ENCODE measurements at places on chromosomes 3 and 15. TPM values are rescaled to one million over a fixed set of nuclear protein-coding genes. Genes with fewer than 3 reads are reported as not detected.

The RNU6-1 gene
- total RNA-seq: not detected

The TUBGCP5 gene
- total RNA-seq: 21.7 TPM

DNA sequence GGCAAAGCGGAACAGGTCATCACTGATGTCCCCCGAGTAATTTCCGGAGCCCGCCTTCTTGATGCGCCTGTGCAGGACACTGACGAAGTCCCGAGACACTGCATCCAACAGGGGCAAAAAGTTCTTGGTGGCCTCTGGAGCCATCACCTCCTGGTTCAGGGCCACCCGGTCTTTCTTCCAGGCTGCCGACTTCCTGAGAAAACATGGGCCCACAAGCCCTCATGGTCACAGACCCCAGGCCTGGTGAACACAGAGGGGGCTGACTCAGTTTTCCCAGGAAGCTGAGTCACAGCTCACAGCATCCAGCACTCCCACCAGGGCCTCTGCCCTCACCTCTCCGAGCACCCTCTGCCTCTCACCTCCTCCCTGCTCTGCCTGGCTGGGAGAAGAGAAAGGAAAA, 22.4 kb downstream of the CYP11A1 start:
- peaks cover 4% of the 10 kb centered on the region for H3K4me1 ChIP-seq
- peaks cover 4% of the 10 kb centered on the region for H3K27me3 ChIP-seq
- no peak overlapping the region for H3K27ac ChIP-seq
- no peak for DNase-seq
- no peak overlapping the region for H3K4me3 ChIP-seq

The SST gene
- not detected for total RNA-seq

DNA sequence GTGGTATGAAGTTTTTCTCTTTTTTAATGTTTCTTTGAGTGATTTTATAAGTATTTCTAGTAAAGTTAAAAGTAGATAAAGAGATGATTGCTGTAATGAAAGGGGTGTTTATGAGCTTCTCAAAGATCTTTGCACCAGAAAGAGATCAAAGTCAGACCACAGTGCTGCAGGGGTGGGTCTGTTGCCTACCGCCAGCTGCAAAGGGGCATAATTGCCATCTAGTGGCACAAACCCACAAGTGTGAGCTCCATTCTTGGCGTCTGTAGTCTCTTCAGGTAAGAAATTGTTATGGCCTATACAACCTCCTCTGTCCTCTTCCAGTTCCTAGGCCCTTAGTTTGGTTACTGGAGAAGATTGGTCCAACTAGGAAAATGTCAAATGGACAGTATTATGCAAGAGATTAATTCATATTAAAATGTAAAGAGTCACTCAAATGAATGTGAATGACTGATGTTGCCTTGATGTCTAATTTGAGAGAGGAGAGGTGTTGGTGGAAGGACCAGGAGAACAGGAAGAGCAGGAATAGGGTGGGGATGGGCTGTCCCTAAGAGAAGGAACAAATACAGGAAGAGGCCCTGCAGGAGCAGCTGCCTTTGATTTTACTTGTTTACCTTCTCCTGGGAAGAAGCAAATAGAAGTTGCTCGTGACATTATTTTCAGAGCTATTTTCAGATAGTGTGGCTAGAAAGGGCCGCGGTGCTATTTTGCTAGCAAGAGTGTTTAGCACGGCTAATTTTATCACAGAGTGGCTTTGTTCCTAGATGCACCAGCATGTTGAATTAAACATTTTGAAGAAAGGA, 53.0 kb upstream of the GSK3B start:
- H3K4me1 ChIP-seq: peaks cover 27% of the 10 kb centered on the region
- no peak overlapping the region for H3K27ac ChIP-seq
- peak; percentile 57 for DNase-seq
- no peaks in the 10 kb centered on the region for H3K36me3 ChIP-seq
- H3K27me3 ChIP-seq: no peaks in the 10 kb centered on the region

DNA sequence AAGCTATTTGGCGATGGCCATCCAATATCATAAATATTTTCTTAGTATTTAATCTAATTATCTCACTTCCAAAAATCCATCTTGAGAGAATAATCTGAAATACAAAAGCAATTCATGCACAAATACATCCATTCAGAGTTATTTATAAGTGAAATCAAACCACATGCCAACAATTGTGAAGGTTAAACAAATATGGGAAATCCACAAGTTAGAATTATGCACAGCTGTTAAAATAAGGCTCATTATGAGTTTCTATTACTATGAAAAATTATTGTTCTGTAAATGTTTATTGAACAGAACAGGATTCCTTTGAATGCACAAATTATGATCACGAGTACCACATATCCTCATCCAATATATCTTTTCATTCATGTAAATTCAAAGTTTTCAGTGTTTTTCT, 267.7 kb downstream of the PLOD2 start:
- H3K27ac ChIP-seq: no peak overlapping the region
- no peaks in the 10 kb centered on the region for H3K36me3 ChIP-seq
- H3K4me3 ChIP-seq: no peak overlapping the region
- DNase-seq: no peak

GRCh38 chr3:129576514-129577352, 29.7 kb downstream of the PLXND1 start:
- H3K4me3 ChIP-seq: no peak overlapping the region
- H3K4me1 ChIP-seq: peaks cover 16% of the 10 kb centered on the region
- peak overlapping the region; percentile 88 for H3K27ac ChIP-seq
- peak; percentile 56 for DNase-seq
- H3K27me3 ChIP-seq: no peaks in the 10 kb centered on the region

The DGKG gene
- total RNA-seq: 0.04 TPM

- no peaks in the 10 kb centered on the region for H3K4me1 ChIP-seq
- H3K36me3 ChIP-seq: no peaks in the 10 kb centered on the region
- peaks cover 7% of the 10 kb centered on the region for H3K27me3 ChIP-seq
- no peak overlapping the region for H3K4me3 ChIP-seq
These were observed 93.2 kb downstream of the TMEM212 start for GRCh38 chr3:171936191-171936841.

The IL17RD gene
- not detected for total RNA-seq

DNA sequence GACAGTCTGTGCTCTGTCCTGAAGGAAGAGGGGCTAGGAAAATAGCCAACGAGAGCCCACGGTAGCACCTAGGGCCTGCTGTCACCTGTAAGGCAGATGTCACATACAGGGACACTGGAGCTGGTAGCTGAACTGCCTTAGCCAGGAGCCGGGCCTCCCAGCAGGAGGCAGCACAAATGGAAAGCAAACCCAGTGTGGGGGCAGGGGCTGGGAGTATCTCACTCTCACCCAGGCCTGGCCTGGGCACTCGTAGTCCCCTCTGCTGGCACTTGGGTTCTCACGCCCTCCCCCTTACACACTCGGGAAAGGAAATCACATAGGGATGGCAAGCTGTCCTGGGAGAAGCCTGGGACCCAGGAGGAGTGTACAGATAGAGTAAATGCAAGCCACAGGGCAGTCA, 173.1 kb upstream of the CHRNA7 start:
- no peak for DNase-seq
- H3K36me3 ChIP-seq: no peaks in the 10 kb centered on the region
- H3K27me3 ChIP-seq: peaks cover 10% of the 10 kb centered on the region
- no peak overlapping the region for H3K4me3 ChIP-seq

GRCh38 chr15:34366271-34367065, 528 bp downstream of the LPCAT4 start:
- H3K36me3 ChIP-seq: peaks cover 20% of the 10 kb centered on the region
- no peaks in the 10 kb centered on the region for H3K27me3 ChIP-seq
- H3K27ac ChIP-seq: peak overlapping the region; percentile 89
- peaks cover 58% of the 10 kb centered on the region for H3K4me1 ChIP-seq
- peak overlapping the region; percentile 97 for H3K4me3 ChIP-seq

- H3K27me3 ChIP-seq: no peaks in the 10 kb centered on the region
- peak overlapping the region; percentile 98 for H3K27ac ChIP-seq
- H3K4me1 ChIP-seq: peaks cover 54% of the 10 kb centered on the region
- H3K36me3 ChIP-seq: peaks cover 6% of the 10 kb centered on the region
- peak; percentile 79 for DNase-seq
These were observed 50.6 kb upstream of the AKAP13 start for GRCh38 chr15:85329561-85330422.

DNA sequence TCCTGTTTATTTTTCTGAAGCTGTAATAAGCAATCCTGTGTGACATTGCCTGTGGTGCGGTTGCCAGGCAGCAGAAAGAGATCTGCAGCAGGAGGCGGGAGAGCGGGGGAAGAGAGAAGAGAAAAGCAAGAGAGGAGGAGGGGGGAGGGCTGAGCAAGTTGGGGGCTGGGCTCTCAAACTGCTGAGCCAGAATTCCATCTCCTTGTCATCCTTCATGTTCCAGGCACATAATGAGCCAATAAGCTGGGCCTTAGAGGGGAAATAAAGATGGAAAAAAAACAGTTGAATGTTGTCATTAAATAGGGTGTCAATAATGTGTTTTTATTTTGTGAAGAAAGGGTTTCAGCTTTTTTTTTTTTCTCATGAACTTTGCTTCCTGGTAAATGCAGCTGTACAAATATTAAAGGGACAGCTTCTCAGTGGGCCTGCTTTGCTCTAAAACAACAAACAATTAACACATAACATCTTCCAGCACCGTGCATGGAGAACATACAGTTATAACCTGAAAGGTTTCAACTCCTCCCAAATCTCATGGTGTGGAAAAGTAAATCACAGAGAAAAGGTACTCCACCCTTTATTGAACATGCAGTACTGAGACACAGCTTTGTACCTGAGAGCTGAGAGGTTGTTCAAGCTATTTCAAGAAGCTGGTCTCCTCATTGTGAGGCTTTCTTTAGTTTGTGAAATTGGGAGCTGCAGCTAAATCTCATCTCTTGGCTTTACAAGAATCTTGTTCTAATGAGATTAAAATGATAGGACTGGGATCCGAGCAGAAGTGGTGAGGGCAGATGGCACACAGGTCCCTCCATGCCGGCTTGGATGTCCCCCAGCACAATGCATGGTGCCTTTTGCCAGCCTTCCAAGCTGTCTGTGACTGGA, 451.1 kb upstream of the KCNMB2 start:
- H3K4me1 ChIP-seq: peaks cover 28% of the 10 kb centered on the region
- H3K27ac ChIP-seq: peak overlapping the region; percentile 60
- DNase-seq: peak; percentile 50
- H3K4me3 ChIP-seq: no peak overlapping the region
- H3K27me3 ChIP-seq: no peaks in the 10 kb centered on the region

DNA sequence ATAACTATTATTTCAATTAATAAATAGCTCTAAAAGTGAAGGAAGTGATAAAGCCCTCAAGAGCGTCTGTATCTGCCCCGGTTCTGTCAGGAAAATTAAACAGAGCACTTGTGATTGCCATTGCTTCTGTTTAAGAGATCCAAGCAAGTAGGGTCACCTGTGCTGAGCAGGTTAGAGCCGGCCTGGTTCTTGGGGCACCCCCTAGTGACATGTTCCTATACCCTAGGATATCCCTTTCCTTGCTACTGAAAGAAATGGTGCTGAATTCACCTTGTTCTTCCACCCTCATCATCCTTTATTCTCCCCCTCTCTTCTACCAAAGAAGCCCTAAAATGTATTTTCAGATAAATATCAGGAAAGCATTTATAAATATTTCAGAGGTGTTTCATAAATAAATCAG, 323.5 kb downstream of the RORA start:
- peaks cover 29% of the 10 kb centered on the region for H3K27me3 ChIP-seq
- peaks cover 26% of the 10 kb centered on the region for H3K4me1 ChIP-seq
- DNase-seq: peak; percentile 48

DNA sequence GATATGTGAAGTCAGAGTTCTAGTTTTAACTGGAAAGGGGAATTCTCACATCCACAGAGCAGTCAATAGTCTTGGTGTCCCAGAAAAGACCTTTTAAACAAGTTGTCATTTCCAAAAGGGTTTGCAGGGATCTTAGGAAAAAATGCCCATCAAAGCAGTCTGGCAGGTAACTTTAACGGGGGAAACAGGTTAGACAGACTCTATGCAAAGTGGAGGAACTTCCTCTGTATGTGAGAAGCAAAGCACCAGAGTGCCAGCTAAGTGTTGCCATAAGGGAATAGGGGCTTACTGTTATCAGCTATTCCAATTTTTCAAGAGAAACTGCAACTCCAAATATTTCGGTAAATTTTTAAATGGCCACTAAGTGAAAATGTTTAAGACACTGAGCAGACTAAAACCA, 307.9 kb upstream of the MDFIC2 start:
- H3K4me3 ChIP-seq: no peak overlapping the region
- H3K27me3 ChIP-seq: peaks cover 12% of the 10 kb centered on the region
- no peak for DNase-seq
- H3K4me1 ChIP-seq: no peaks in the 10 kb centered on the region
- H3K27ac ChIP-seq: no peak overlapping the region
- H3K36me3 ChIP-seq: no peaks in the 10 kb centered on the region

GRCh38 chr3:14169871-14170270, 8.5 kb downstream of the XPC start:
- H3K36me3 ChIP-seq: peaks cover 71% of the 10 kb centered on the region
- H3K4me1 ChIP-seq: peaks cover 26% of the 10 kb centered on the region
- DNase-seq: no peak
- no peaks in the 10 kb centered on the region for H3K27me3 ChIP-seq
- H3K4me3 ChIP-seq: no peak overlapping the region

The SELENOK gene
- 48.0 TPM for total RNA-seq

The FBXW12 gene
- total RNA-seq: not detected

- H3K27me3 ChIP-seq: no peaks in the 10 kb centered on the region
- no peak for DNase-seq
- no peaks in the 10 kb centered on the region for H3K36me3 ChIP-seq
- H3K27ac ChIP-seq: peak overlapping the region; percentile 74
- peak overlapping the region; percentile 69 for H3K4me3 ChIP-seq
These were observed 44.8 kb upstream of the KCNH8 start for GRCh38 chr3:19103510-19103909.

DNA sequence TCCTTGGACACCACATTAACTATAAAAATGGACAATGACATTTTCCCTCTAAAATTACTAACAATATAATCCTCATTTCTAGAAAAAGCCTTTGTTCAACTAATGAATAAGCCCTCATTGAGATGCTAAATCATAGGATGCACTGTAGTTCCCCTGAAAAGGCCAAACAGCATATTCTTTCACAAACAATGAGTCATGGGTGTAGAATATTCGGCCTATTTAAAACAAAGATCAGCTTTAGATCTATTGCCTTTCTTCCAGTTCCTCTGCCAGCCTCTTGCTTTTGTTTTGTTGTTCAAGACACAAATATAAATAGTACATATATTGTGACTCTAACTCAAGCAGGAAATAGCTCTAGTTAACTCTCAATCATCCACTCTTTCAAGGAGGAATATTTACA, 82.5 kb downstream of the ADAM10 start:
- H3K27me3 ChIP-seq: no peaks in the 10 kb centered on the region
- H3K4me3 ChIP-seq: no peak overlapping the region
- H3K27ac ChIP-seq: no peak overlapping the region
- H3K36me3 ChIP-seq: peaks cover 51% of the 10 kb centered on the region
- no peak for DNase-seq
- peaks cover 6% of the 10 kb centered on the region for H3K4me1 ChIP-seq

Measured in activated CD4-positive, alpha-beta T cell treated with anti-CD3 and anti-CD28 coated beads, Interleukin-2, amount 10 ng/mL, durations not matched to agents 7 days and 5 days (primary cell).